ENCODE measurements at places on chromosomes 5 and 9. TPM values are rescaled to one million over a fixed set of nuclear protein-coding genes. Genes with fewer than 3 reads are reported as not detected.

The SAXO1 gene
- polyA plus RNA-seq: not detected

GRCh38 chr5:170585273-170585948 lies 81.6 kb downstream of the KCNIP1 start:
- DNase-seq: no peak

DNA sequence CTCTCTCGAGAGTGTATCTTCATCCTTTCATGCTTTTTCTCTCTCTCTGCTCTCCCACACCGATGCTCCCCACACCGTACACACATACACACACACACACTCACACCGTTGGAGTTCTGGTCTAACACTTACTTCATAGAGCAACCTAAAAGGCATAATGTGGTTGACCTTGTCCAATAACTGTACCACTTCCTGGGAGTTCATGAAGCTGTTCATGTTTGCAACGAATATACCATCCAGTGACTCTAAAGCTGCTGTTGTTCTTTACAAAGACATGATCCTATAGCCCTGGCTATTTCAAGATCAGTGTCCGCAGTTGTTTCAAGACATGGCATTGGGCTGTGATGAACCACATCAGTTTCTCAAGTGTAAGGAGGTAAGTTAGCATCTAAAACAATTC lies 10.0 kb downstream of the MEF2C start:
- no peak for DNase-seq

GRCh38 chr9:126927419-126927818 lies 12.8 kb downstream of the RALGPS1 start:
- DNase-seq: no peak

The MEIKIN gene
- not detected for polyA plus RNA-seq

The CFAP90 gene
- not detected for polyA plus RNA-seq

DNA sequence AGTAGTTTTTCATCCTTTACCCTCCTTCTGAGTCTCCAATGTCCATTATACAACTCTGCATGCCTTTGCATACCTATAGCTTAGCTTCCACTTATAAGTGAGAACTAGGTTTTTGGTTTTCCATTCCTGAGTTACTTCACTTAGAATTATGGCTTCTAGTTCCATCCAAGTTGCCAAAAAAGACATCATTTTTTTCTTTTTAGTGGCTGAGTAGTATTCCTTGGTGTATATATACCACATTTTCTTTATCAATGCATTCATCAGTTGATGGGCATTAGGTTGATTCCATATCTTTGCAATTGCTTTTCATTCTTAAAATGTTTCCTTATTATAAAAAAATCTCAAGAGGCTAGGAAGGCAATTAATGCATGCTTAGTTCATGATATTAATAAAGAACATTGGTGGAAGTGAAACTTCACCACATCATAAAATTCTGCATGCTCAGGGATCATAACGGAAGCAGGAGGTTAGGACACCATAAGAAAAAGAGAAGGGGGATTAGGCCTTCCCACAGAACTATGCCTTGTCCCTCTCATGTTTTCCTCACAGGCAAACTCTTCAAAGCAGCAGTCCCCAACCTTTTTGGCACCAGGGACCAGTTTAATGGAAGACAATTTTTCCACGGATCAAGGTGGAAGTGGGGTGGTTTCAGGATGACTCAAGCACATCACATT lies 105.2 kb downstream of the FRMD3 start:
- no peak for DNase-seq

DNA sequence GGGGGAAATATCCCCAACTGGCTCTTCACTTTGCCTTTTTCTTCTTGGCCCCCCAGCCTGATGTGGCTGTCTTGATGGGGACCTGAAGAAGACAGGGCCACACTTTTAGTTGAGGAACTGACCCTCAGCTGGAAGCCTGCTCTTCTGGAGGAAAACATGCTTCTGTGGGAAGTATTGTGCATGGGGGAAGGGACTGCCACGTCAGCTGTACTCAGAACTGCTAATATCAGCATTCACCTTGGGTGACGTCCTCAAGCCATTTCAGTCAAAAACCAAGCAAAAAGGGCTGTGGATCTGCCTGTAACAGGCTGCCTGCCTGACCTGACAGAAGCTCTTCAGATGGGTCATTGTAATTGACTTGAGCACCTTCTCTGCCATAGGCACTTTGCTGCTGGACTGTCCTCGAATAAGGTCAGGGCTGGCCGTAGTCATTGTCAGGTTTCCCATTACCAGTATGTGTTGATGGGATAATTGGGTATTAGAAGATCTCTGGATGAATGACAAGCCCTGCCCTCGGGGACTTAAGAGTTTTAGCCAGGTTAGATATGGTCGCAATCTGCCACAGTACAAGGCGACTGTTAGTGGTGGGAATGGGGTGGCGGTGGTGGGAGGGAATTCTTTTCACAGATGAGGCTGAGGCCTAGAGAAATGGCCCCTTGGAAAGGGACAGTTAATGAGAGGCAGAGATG lies 10.4 kb downstream of the RAI14 start:
- DNase-seq: no peak
